ENCODE measurements at places on chromosomes 3 and 15.
A peak's percentile ranks its signal among the peaks of the same experiment; 100 is the strongest.

GRCh38 chr3:60456180-60456579 lies 795.1 kb downstream of the FHIT start:
- no peak for DNase-seq

DNA sequence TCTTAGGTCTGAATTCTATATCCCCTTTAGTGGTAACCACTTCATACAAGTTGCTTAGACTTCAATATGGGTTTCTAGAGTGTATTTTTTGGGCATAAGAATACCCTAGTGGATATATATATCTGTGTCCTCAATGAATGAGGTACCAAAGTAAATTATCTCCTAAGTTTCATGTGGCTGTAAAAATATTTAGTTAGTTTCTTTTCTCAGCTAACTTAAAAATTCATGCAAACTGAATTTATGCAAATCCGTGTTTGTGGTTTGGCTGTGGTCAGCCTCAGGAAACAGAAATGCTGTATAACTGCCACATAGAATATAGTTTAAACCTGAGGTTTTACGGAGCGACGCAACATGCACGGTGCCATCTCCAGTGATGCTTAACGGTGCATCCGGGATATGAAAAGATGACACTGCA lies 80.3 kb downstream of the PEX5L start:
- no peak for DNase-seq

GRCh38 chr3:132448216-132448961 lies 31.1 kb downstream of the DNAJC13 start:
- no peak for DNase-seq

- no peak for DNase-seq
Observed at GRCh38 chr15:69914960-69915359, 182.8 kb downstream of the TLE3 start.

GRCh38 chr3:154177406-154177805 lies 56.2 kb downstream of the ARHGEF26 start:
- DNase-seq, result no peak

DNA sequence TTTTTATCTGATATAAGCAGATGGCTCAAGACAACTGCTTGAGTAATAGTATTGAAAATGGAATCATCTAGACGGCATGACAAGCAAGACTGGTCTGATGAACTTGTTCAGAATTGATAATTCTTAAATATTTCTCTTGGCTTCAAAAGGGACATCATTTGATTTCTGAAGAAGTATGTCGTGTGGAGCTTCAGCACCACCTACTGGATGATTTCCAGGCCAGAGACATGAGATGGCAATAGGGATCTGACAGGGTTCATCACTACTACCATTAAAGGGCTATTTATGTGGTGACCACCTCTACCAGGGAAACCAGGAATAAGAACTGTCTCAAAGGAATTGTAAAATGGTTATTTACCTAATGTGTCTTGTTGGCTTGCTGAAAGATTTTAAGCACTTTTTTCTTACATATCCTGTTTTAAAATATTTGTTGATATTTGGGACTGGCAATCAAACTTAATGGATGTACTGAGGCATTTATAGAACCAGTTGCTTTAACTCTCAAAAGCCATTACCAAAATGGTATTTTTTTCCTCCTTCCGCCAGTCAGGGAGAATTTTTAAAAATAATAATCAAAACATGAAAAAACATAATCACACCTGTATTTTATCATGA lies 99.5 kb upstream of the FAM98B start:
- peak; percentile 30 for DNase-seq

GRCh38 chr15:70098461-70099166 lies 897 bp upstream of the TLE3 start:
- DNase-seq, result peak; percentile 11

- no peak for DNase-seq
Observed at GRCh38 chr3:84885199-84885882, 73.4 kb upstream of the CADM2 start.

DNA sequence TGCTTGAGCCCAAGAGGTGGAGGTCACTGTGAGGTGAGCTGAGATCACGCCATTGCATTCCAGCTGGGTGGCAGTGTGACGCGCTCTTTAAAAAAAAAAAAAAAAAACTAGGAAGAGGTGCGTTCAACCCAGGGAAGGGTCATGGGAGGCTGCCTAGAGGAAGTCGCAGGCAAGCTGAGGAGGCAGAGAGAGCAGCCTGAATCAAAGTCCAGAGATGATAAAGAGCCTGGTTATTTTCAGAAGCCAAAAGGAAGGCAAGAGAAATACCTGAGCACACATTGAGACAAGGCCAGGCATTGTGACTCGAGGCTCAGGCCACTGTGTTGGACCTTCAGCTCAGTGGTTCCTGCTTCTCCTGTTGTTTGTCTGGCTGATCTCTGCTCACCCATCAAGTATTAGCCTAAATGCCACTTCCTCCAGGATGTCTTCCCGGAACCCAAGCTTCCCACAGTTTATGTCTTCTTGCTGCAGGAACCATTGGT lies 16.1 kb upstream of the GCNT3 start:
- no peak for DNase-seq

- no peak for DNase-seq
Observed at GRCh38 chr3:95120921-95121320, 1058.1 kb downstream of the NSUN3 start.

- DNase-seq, result no peak
Observed at GRCh38 chr15:22786868-22787698, 639 bp downstream of the NIPA1 start.

DNA sequence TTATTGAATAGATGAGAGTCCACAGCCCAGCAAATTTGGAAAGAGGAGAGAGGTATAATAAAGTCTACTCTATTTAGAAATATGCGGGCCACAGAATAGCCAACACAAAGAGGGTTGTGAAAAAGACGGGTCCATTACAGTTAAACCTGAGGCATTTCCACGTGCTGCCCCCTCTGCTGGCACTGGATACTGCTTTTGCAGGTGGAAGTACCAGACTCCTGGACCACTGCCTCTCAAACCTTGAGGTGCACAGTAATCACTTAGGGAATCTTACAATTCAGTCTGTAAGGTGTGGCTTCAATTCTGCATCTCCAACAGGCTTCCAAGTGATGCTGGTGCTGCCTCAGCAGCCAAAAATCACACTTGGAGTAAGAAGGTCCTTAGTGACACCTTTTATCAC lies 3.0 kb upstream of the TFDP2 start:
- no peak for DNase-seq

DNA sequence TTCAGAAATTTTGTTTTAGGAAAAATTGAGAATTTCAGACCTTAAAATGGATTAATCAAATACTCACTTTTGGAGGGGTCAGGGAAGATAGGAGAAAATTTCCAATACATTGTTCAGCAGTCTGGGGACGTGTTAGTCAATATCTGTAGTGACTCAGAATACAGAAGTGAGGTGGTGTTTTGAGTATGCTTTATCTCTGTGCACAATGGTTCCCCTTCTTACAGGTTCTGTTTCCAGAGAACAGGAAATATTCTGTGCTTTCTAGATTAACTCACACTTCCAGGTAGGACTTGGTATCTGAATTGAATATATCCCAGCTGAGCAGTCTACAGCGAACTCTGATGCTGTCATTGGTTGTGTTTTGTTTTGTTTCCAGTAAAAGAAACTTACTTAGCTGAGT lies 30.7 kb upstream of the CCDC54 start:
- no peak for DNase-seq

DNA sequence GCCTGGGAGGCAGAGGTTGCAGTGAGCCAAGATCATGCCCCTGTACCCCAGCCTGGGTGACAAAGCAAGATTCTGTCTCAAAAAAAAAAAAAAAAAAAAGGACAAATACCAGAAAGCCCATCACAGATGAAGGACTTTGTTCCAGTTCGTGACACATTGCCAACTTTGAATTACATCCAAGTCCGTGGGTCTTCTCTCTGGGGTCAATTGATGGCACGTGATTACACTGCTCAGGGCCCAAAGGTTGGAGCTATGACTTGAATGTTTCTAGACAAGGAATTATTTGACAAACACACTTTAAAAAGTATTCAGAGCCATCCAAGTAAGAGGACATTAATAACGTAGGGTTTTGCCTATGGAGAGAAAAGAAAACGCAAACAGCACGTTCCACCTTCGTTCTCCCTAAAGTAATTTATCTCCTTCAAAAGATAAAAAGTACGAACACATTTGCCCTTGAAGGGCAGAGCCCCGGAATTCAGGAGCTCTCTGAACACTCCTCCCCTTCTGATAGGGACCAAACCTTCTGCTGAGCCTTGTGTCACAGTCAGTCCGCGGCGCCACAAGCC lies 31.3 kb upstream of the ST3GAL6 start:
- no peak for DNase-seq

- DNase-seq, result no peak
Observed at GRCh38 chr15:39127151-39127790, 453.6 kb upstream of the THBS1 start.

DNA sequence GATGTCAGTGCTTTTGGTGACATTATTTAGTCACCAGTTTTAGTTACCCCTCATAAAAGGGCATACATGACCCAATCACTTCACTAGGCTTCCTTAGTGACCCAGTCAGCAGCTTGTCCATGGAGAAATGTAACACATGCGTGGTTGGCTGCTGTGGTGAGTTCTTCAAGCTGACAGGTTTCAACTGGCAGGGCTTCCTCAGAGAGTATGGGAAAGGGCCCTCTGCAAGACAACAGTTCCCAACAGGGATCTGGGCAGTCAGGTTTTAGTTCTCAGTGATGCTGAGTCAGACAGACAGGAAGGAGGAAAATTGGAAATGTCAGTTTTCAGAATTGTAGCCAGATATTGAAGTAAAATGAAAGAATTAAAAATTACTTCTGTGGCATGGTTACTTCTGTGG lies 282.5 kb downstream of the TBL1XR1 start:
- no peak for DNase-seq

DNA sequence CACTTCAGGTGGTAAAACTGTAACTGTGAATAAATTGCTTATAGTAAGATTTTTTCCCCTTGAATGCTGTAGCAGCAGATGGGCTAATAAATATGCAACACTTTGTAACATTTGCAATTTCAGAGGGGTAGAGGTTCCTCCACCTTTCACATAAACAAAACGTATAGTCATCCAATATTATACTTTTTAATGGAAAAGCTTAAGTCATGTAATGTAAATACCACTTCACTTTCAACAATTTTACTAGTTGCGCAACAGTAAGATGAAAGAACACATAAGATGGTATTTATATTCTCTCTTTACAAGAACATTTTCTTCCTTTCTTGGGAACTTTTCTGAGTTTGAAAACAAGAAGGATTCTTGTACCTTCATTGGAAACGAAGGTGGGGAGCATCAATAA lies 56.6 kb upstream of the FAM3D start:
- no peak for DNase-seq

GRCh38 chr3:13563911-13564310 lies 15.0 kb downstream of the FBLN2 start:
- no peak for DNase-seq

- no peak for DNase-seq
Observed at GRCh38 chr15:39584266-39584659, 3.4 kb downstream of the THBS1 start.

DNA sequence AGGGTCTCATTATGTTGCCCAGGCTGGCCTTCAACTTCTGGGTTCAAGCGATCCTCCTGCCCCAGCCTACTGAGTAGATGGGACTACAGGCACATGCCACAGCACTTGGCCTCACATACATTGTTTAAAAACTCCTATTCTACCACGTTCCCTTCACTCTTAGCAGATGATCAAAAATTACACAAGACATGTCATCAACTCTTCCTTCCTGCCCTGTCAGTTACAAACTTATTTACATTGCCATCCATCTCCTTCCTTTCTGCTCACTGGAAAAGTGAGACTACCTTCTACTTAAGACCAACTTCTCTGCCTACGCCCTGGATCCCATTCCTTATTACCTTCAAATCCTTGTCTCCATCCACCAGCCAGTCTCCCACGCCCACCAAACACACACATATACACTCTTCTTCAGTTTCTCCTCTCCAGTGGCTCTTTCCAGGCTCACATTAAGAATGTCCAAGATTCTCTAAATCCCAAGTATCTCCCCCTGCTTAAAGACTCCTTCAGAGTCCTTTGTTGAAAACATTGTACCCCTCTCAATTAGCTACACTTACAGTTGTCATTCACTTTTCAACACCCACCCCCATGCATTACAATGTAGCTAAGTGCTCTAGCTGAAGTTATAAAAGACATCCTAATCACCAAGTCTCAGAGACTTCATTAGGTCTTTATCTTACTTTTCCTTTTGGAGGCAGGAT lies 4.3 kb downstream of the PEAK1 start:
- no peak for DNase-seq

GRCh38 chr15:89367485-89368451 lies 33.1 kb upstream of the POLG start:
- DNase-seq, result no peak

GRCh38 chr3:151226088-151226563 lies 23.1 kb upstream of the GPR171 start:
- no peak for DNase-seq

DNA sequence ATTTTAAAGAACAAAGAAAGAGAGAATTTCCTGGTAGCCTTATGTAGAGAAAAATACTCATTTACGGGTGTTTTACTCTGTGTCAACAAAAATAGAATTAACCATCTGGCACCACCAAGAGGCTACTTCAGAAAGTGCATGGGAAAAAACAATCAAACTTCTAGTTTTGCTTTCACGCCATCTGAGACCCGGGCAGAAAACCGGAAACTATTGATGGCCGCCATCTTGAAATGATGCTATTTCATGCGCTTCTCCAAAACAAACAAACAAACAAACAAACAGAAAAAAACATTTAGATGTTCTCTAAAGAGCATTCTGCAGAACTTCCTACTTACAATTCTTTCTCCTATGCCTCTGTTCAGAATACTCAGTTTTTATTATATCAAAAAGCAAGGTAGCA lies 49.4 kb upstream of the SYNPR start:
- DNase-seq, result no peak

- DNase-seq, result no peak
Observed at GRCh38 chr15:40340038-40340739, 550 bp downstream of the CCDC9B start.

- no peak for DNase-seq
Observed at GRCh38 chr3:98968347-98968746, 66.9 kb upstream of the DCBLD2 start.

GRCh38 chr3:42593635-42594034 lies 3.0 kb downstream of the SS18L2 start:
- no peak for DNase-seq

GRCh38 chr3:122947738-122948137 lies 79.8 kb downstream of the SEMA5B start:
- DNase-seq, result no peak

- no peak for DNase-seq
Observed at GRCh38 chr15:74396146-74396438, 28.6 kb upstream of the CYP11A1 start.

- no peak for DNase-seq
Observed at GRCh38 chr3:59867185-59868002, 817.6 kb upstream of the CFAP20DC start.

GRCh38 chr3:127682561-127682960 lies 9.8 kb downstream of the ABTB1 start:
- no peak for DNase-seq

GRCh38 chr3:14921811-14922705 lies 25.3 kb upstream of the NR2C2 start:
- no peak for DNase-seq

GRCh38 chr15:99315636-99316035 lies 64.4 kb downstream of the LRRC28 start:
- no peak for DNase-seq

DNA sequence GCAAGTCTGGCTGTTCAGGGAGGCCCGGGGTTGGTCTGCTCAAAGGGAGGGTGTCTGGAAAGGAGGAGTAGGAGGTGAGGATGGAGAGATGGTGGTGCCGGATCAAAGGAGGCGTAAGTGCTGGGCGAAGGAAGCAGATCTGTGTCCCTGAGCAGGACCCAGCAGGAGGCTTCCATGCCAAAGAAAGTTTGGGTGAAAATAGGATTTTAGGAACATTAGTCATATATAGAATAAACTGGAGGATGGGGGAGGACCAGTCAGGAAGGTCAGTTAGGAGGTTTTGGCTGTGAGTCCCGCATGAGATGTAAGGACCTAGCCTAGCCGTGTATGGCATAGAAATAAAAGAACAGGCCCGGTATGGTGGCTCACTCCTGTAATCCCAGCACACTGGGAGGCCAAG lies 28.6 kb upstream of the VPS8 start:
- no peak for DNase-seq
